ENCODE measurements at places on chromosomes 16 and 17.

DNA sequence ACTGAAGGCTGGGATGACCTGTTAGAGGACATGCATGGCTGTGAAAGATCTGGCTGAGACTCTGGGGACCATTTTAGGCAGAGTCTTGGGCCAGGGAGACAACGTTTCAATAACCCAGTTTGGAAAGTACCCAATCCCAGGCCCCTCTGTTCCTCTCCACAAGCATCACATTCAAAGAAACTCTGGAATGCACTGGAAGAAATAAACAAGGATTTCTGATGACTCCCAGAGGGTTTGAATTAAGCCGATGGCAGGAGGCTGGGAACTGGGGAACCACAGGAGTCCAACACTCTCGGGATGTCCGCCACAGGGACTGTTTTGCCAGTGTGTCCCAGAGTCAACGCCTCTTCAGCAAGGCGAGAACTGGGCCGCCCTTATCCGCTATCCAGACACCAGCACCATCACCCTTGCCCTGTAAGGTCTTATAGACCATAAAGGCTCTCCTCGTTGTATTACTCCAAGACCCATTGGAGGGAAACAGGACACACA, 3.3 kb downstream of the PMP22 start:
- no peak for DNase-seq

DNA sequence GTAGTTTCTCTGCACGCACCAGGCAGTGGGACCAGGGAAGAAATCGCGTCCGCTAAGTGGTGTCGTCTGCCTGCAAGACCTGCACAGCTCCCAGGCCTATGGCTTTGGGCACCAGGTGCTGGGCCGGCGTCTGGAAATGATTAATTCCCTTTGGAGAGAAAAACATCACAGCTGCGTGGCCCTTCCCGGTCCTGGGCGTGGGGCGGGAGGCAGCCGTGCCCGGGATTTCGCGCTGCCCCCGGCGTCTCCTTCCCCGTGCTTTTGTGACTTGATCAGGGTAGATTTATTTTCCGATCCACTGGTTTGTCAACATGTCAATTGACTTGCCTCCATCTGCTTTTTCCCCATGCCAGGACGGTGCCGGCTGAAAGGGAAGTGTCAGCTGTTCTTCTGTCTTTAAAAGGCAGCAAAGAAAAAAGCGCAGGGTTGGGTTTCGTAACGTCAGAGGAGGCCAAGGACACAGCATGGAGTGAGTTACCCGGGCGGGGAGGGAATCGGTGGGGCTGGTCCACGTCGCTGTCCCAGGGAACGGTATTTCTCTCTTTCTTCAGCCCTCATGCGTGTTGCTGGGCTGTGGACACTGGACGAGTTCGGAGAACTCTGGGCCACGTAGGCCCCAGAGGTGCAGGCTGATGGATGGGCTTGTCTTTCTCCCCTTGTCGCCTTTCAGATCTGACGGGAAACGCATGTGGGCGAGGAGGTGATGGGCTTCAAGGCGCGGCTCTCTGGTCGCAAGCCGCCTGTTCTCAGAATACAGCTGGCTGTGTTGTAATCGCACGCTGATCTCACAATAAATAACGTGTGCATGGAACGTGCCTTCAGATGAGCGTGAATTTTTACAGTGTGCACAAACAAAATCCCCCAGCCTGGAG, 188.1 kb upstream of the ZNF469 start:
- DNase-seq: no peak

DNA sequence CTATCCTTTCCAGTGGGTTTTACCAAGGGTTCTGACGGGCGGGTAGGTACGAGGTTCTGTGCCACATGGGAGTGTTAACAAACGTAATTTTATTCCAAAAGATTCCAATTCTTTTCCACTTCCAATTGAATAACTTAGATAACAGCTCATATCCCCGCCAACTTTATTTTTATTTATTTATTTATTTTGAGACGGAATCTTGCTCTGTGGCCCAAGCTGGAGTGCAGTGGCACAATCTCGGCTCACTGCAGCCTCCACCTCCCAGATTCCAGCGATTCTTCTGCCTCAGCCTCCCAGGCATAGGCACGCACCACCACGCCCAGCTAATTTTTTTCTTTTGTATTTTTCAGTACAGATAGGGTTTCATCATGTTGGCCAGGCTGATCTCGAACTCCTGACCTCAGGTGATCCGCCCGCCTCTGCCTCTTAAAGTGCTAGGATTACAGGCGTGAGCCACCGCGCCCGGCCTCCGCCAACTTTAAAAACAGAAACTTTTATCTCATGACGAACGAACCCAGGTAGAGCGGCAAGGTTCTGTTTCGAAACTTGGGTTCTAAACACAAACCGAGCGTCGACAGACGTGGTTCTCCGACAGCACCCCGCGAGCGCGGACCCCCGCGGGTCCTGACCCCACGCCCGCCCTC, 613 bp downstream of the ECI1 start:
- DNase-seq: no peak

- DNase-seq: no peak
These were observed 25.0 kb downstream of the XPO6 start for GRCh38 chr16:28186752-28187151.

DNA sequence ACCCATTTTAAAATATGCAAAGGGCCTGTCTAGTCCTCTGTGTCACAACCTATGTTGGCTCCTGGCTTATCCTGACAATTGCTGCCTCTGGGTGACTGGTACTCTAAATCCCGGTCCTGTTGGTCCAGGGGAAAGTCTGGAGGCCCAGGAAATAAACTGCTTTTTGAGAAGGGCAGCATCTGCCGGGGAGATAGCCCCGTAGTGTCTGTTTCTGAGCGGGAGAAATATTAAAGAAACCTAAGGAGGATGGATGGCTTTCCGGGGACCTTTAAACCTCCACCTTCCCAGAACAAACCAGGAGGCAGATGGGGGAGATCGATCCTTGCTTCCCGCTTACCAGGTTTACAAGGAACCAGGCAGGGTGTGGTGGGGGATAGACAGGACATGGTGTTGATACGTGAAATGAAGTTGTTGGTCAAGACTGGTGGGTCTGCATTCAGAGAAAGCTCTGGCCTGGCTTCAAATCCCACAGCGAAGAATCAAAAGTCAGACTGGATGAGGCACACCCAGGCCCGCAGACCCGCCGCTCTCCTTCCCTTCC, 3.8 kb downstream of the HOXB2 start:
- DNase-seq: no peak

DNA sequence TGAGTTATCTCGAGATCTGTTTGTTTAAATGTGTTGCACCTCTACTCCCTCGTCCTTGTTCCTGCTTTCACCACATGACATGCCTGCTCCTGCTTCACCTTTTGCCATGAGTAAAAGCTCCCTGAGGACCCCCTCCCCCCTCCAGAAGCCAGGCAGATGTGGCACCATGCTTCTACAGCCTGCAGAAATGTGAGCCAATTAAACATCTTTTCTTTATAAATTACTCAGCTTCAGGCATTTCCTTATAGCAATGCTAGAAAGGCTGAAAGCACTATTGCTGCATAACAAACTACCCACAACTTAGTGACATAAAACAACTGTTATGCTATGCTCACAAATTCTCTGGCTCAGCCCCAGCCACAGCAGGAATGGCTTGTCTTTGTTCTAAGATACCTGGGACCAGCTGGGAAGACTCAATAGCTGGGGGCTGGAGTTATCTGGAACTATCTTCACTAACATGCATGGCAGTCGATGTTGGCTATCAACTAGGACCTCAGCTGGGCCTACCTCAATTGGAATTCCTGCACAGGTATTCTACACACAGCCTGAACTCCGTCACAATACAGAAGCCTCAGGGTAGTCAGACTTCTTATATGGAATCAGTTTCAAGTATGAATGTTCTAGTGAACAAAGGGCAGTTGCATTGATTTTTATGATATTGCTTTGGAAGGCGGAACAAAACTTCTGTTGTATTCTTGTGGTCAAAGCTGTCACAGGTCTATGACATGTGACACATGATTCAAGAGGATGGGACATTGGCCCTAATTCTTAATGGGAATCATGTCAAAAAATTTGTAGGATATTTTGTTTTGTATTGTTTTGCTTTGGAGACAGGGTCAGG, 186.0 kb upstream of the PIRT start:
- no peak for DNase-seq

DNA sequence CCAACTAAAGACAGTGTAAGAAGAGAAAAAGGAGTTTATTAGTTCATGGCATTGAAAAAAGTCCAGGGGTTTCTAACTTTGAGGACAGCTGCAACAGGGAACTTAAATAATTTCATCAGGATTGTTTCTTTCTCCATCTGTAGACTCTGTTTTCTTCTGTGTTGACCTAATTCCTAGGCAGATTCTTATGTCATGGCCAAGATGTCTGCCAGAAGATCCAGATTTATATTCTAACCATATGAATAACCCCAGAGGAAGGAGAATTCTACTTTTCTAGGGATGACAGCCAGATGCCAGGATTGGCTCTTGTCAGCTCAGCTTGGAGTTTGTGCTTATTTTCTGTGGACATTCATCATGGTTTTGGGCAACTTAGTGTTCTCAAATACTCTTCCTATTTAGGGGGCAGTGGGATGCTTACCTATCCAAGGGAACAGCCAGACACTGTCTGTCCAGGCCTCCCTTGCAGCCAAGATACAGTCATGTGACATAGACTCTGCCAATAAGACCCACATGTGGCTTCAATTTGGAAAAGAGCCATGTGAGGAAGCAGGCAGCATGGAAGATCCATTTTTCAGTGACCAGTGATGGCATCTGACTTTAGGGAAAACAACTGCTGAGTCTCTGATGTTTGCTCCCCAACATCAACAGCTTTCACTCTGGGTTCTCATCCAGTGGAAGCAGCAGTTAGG, 18.2 kb downstream of the PCTP start:
- no peak for DNase-seq

Data from stimulated activated CD8-positive, alpha-beta memory T cell treated with anti-CD3 and anti-CD28 coated beads, Interleukin-4, amount 100 ng/mL, for 4 hours (primary cell).